ENCODE measurements at places on chromosomes 7 and 10.

- DNase-seq: peak; percentile 100
These were observed at the start of gene PODXL for GRCh38 chr7:131556053-131556908. Gene PODXL, minus strand, starts transcription at chr7:131556628. Its CDS starts 269 bp downstream, at chr7:131556359.

GRCh38 chr10:34667177-34667576, 147.9 kb downstream of the PARD3 start:
- no peak for DNase-seq

DNA sequence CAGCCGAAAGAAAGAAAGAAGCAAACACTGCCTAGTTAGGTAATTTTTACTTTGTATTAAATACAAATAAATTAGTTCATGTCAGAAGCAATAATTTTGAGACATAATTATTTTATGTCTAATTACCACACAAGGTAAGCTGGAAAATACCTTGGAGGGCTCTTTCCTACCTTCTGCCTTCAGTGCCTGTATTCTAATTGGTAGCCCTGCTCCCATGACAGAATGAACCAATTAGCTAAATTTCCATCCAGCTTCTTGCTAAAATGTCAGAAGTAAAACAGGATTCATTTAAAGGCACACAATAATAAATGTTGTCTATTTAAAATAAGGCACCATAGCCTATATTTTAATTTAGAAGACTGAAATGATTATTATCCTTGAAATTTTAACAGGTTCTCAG, 135.4 kb upstream of the POT1 start:
- no peak for DNase-seq

DNA sequence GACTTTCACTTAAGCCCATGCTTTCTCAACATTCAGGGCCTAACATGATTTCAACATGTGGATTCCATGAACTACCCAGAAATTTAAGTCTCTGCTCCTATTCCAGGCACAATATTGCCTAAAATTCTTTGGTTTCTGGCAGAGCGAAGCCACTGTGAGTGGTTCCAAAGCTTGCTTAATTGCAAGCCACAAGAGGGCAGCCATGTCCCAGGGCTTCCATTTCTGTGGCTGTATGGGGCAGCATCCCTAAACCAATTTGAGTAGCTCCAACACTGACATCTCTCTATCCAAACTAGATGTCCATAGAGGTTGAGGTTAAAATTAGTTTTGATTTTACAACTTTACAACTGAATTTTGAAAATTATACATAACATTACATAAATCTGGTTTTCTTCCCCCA, 56.3 kb upstream of the MDFIC start:
- peak; percentile 60 for DNase-seq

- DNase-seq: no peak
These were observed 28.3 kb downstream of the NRP1 start for GRCh38 chr10:33306126-33306525.

DNA sequence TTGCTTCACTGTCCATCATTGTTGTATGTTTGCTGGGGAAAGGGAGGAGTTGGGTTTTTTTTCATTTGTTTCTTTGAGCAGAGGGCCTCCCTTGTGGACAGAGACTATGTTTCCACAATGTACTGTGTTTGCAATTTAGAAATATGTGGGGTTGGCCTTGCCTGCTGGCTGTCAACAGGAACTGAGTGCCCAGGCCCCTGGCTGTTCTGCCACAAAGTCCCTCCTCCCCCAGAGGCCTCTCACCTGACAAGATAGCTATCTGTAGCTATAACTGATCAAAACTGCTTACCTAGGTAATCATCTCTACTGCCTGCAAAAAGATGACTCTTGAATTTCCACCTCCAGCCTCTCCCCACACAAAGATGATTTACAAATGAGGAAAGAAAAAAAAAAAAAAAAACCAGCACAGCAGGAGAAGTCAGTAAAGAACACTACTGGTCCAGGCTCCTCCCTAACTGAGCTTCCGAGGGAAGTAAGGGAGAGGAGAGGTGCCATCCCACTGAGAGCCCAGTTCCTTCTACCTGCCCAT, 121.8 kb downstream of the SGMS1 start:
- DNase-seq: peak; percentile 35

GRCh38 chr7:124840435-124840834, 74.8 kb upstream of the GPR37 start:
- DNase-seq: no peak

GRCh38 chr10:31118556-31118955, 86.9 kb upstream of the ZNF438 start:
- no peak for DNase-seq

DNA sequence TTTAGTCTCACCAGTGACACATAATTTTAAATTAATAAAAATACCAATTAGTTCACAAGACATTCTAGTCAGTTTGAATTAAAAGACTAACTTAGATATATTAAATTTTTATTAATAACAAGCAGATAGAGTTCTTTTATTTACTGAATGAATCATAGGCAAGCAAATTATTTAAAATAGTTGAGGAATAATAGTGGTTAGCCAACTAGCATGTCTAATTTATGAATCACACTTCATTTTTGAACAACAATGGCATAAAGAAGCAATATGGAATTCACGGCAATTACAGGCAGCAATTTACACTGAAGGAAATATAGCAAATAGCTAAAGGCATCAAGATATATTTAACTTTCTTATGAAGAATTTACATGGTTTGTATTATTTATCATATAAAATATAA, 187.0 kb upstream of the SLC26A5 start:
- no peak for DNase-seq

- no peak for DNase-seq
These were observed 11.6 kb downstream of the MCMBP start for GRCh38 chr10:119860866-119861607.

DNA sequence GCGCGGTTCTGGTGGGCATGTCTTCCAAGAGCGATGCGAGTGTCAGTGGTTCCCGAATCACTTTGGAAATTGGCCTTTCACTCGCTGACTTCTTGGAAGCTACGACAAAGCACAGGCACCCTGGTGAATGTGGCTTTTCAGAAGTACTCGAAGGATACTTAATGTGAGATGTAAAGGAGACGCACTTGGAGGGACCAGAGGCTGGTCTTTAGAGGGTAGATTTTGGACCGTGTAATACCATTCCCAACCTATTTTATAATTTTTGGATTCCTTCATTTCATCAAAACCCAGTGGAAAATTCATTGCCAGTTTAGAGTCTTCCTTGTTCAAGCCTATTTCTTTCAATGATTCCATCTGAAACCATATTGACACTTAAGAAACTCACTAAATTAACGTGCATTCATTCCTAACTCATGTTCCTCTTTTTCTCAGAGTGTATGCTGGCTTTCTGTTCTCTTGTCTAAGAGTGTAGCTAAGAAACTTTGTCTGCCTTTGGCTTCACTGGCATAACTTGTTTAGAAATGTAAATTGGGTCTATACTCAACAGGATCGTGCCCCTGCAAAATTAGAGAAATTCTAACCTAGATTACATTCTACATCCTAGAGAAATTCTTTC, 645 bp upstream of the COPG2 start:
- no peak for DNase-seq

DNA sequence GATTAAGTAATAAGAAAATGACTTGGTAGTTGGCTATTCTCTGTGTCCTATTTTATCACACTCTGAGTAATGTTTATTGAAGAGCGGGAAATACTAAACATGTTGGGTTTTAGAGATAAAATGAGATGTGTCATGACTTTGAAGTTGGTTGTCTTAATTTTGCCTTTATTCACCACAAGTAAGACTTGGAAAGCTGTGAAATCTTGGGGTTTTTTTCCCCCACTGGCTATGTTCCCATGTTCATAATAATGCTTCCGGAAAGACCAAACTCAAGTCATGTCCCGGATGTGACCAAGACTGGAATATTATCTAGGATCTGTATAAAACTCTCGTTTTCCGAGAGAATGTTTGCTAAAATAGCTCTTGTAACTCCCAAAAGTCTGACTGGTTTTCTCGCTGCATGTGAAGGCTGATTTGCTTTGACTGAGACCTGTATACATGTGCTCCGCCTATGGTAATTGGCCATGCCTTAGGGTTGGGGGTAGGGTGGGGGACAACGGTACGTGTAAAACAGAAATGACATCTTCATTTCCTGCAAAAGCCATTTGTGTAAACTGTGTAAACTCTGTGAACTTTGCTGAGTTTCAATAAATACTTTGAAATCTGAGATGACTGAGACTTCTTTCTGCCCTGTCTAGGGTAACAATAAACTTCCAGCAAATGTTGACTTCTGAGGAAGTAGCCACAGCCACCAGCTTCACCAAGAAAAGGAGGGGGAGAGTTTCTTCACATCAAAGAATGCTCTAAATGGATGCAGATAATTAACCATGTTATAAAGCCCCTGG, 169.6 kb downstream of the ZNF365 start:
- no peak for DNase-seq

GRCh38 chr7:157001920-157002818, 8.3 kb downstream of the MNX1 start:
- DNase-seq: no peak

- DNase-seq: no peak
These were observed 39.2 kb downstream of the CAMK2B start for GRCh38 chr7:44286182-44286617.

Measured in iPS-NIHi11 (cell line).